Heart right ventricle (tissue), 16 donors: ENCODE measurements at places on chromosomes 5 and 9. TPM values are rescaled to one million over a fixed set of nuclear protein-coding genes. Genes with fewer than 3 reads are reported as not detected.

GIN1 gene
- 14.4 TPM for total RNA-seq

- H3K4me3 ChIP-seq: no peak overlapping the region
- peaks cover 3% of the 10 kb centered on the region for H3K4me1 ChIP-seq
- no peak overlapping the region for H3K27ac ChIP-seq
- no peak for DNase-seq
- H3K36me3 ChIP-seq: no peaks in the 10 kb centered on the region
- H3K27me3 ChIP-seq: no peaks in the 10 kb centered on the region
Observed at GRCh38 chr5:91146230-91146629, 236.9 kb downstream of the ARRDC3 start.

DNA sequence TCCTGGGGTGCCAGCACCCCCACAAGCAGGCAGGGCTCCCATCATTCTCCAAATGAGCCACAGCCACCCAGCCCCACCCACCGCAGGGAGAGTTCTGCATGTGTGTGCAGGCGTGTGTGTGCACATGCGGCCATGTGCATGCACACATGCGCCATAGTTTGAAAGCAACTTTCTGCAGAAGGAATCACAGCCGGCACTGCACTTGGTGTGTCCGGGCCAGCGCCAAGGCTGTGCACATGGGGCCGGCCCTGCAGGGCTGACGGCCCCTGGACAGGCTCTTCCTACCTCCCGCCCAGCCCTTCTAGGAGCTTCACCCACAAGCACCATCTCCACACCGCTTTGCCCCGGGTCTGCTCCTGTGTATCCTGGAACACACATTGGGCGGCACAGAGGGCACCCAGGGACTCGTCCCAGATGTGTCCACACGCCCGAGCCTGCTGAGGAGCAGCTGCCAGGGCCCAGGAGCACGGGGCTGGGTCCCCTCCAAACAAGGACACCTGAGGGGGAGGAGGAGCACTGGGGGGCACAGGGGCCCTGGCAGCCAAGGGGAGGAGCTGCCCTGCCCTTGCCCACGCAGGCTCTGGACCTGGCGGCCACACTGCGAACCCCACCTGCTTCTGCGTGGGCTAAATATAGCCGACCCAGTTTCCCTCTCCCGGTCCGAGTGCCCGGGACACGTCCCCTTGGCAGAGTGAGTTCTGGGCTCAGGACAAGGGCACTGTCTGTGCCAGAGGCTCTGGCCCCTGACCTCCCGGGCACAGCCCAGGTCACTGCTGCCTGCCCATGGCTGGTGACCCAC lies 19.1 kb downstream of the TPPP start:
- no peak overlapping the region for H3K4me3 ChIP-seq
- no peaks in the 10 kb centered on the region for H3K36me3 ChIP-seq
- H3K27ac ChIP-seq: peak overlapping the region; percentile 83

GRCh38 chr9:13083366-13083765 lies 196.1 kb downstream of the MPDZ start:
- H3K36me3 ChIP-seq: no peaks in the 10 kb centered on the region
- H3K4me1 ChIP-seq: no peaks in the 10 kb centered on the region
- no peaks in the 10 kb centered on the region for H3K27me3 ChIP-seq
- H3K4me3 ChIP-seq: no peak overlapping the region

DNA sequence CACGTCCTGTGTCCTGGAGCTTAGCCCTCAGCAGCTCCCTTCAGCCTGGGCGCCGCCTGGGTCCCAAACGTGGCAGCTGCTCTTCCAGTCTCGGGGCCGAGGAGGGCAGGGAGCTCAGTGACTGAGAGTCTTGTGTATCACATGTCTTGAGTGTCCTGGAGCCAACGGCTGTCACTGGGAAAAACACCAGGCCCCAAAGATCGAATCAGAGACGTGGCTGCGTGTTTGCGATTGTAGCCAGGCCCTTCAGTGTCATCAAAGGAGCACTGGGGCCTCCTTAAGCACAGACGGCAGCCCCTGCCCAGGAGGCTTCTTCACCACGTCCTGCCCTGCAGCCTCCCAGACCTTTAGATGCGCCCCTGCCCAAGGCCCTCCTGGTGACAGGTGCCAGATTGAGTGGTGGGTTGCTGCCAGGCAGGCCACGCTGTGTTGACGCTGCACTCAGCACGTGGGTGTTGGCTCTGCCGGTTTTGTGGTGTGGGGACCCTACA lies 5.7 kb upstream of the EXOC3 start:
- no peak overlapping the region for H3K27ac ChIP-seq
- H3K36me3 ChIP-seq: no peaks in the 10 kb centered on the region
- no peak overlapping the region for H3K4me3 ChIP-seq
- no peaks in the 10 kb centered on the region for H3K27me3 ChIP-seq
- H3K4me1 ChIP-seq: peaks cover 4% of the 10 kb centered on the region
- DNase-seq: peak; percentile 9

NTNG2 gene
- total RNA-seq: 6.2 TPM

DNA sequence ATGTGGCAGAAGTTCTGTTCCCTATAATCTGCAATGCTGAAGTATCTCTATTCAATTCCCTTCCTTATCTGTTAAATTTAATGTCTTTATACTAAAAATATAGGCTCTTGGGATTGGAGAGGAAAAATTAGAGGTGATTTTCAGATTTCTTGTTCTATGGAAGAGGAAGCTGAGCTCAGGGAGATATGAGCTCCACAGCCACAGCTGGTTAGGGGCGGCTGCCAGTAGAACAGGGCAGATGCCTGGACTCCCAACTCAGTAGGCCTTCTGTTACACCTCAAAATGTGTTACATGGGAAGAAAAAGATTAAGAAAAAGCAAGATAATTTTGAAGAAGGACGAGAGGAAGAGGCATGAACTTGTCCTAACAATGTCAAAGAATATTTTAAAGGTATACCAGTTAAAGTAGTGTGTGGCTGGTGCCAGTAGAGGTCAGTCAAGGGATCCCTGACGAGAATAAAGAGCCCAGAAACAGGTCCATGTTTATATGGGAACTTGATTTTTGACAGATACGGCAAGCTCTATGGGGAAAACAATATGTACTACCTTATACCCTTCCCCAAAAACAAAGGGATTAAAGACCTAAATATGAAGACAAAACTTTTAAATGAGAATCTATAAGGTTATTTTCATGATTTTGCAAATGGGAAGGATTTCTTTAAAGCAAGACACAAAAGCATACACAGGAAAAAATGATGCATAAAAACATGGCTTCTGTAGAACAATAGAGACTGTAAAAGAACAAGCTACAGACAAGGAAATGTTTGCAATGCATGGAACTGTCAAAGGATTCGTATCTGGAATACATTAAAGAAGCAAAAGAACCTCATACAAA lies 28.7 kb downstream of the DNAJC21 start:
- no peaks in the 10 kb centered on the region for H3K27me3 ChIP-seq
- no peak overlapping the region for H3K4me3 ChIP-seq
- H3K36me3 ChIP-seq: no peaks in the 10 kb centered on the region
- H3K4me1 ChIP-seq: no peaks in the 10 kb centered on the region
- no peak overlapping the region for H3K27ac ChIP-seq

- H3K36me3 ChIP-seq: no peaks in the 10 kb centered on the region
- no peak overlapping the region for H3K27ac ChIP-seq
- no peaks in the 10 kb centered on the region for H3K27me3 ChIP-seq
- no peak overlapping the region for H3K4me3 ChIP-seq
- DNase-seq: no peak
- H3K4me1 ChIP-seq: no peaks in the 10 kb centered on the region
Observed at GRCh38 chr9:78620764-78621163, 323.8 kb downstream of the PSAT1 start.

- no peaks in the 10 kb centered on the region for H3K27me3 ChIP-seq
- H3K4me3 ChIP-seq: no peak overlapping the region
- no peak for DNase-seq
- H3K4me1 ChIP-seq: peaks cover 23% of the 10 kb centered on the region
- H3K36me3 ChIP-seq: no peaks in the 10 kb centered on the region
- no peak overlapping the region for H3K27ac ChIP-seq
Observed at GRCh38 chr5:145976431-145977155, 40.2 kb downstream of the SH3RF2 start.

GRCh38 chr5:61313960-61314681 lies 17.9 kb upstream of the ZSWIM6 start:
- H3K27ac ChIP-seq: no peak overlapping the region
- H3K4me1 ChIP-seq: peaks cover 7% of the 10 kb centered on the region
- H3K4me3 ChIP-seq: no peak overlapping the region
- H3K36me3 ChIP-seq: no peaks in the 10 kb centered on the region
- no peak for DNase-seq
- no peaks in the 10 kb centered on the region for H3K27me3 ChIP-seq

DNA sequence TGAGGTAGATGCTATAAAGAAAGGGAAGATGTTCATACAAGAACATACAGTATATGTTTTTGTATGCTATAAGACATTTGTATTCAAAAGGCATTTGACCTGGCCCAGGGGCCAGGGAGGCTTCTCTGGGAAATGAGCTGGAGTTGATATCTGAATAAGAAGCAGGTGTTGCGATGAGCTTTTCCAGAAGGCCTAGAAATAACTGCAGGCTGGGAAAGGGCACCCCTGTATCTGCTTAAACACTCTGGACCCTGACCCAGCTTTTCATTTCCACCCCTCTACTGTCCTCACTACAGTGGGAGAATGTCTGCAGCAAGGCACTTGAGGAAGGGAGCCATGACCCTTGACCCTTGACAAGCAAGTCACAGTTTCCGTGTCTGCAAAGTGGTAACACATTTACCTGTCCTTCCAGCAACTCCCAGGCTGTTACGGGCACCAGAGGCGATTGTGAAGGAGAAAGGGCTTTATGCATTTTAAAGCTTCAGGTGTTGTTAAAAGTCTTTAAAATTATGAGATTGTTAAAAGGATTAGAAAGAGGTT lies 88.2 kb upstream of the PANK3 start:
- H3K27me3 ChIP-seq: no peaks in the 10 kb centered on the region
- no peaks in the 10 kb centered on the region for H3K36me3 ChIP-seq
- H3K27ac ChIP-seq: no peak overlapping the region
- H3K4me3 ChIP-seq: no peak overlapping the region
- no peaks in the 10 kb centered on the region for H3K4me1 ChIP-seq

GPR21 gene
- total RNA-seq: not detected

DNA sequence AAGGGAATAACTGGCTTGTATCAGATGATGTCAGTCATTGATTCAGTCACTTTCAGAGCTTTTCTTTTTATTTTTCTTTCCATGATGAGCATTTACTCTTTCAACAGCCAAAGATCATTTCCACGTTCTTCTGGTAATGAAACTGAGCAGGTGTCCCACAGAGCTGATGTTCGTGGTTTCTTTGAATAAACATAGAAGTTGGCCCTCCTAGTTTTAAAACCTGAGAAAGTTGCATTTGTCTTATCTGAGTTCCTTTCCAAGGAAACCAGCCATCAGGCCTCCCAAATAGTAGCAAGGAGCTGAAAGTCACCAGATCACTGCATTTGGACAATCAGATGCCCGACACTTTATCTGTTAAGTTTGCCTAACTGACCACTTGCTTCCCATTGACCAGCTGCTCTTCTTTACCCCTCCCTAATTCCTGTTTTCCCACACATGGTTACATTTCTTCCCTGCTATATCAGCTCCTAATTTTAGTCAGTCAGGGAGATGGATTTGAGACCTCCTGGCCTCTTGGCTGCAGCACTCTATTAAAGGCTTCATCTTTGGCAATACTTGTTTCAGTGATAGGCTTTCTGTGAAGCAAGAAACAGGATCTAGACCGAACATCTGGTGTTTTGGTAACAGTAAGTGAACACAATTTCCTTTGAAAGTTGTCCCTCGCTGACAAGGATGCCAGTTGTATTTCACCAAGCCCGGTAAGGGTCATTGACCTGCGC lies 420.8 kb downstream of the CHSY3 start:
- no peaks in the 10 kb centered on the region for H3K27me3 ChIP-seq
- no peak overlapping the region for H3K4me3 ChIP-seq
- H3K36me3 ChIP-seq: no peaks in the 10 kb centered on the region
- no peak for DNase-seq
- H3K27ac ChIP-seq: no peak overlapping the region
- H3K4me1 ChIP-seq: no peaks in the 10 kb centered on the region

GRCh38 chr5:32174011-32174870 lies at the start of gene GOLPH3:
Gene GOLPH3, minus strand, starts transcription at chr5:32174319. Its CDS starts 285 bp downstream, at chr5:32174034.
- DNase-seq: peak; percentile 96
- H3K27ac ChIP-seq: peak within 1 kb of the TSS; percentile 100
- H3K4me1 ChIP-seq: peaks cover 23% of the 10 kb centered on the region
- no peaks in the 10 kb centered on the region for H3K27me3 ChIP-seq
- no peaks in the 10 kb centered on the region for H3K36me3 ChIP-seq

DNA sequence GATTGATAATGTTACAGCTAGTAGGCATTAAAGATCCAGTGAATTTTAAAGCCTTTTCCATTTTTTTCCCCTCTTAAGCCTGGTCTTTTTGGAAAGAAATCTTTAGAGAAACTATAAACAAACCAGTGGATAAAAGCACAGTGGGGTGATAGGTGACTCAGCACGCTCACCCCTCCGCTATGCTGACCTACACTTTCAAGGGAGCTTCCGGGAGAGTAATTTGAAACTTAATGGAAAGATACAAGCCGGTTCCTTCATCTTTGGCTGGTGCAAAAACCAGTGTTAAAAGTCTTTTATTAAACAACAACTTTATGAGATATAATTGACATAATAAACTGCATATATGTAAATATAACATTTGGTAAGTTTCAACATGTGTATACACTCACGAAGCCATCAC lies 27.0 kb upstream of the ALDOB start:
- no peak overlapping the region for H3K4me3 ChIP-seq
- no peaks in the 10 kb centered on the region for H3K36me3 ChIP-seq
- H3K4me1 ChIP-seq: peaks cover 4% of the 10 kb centered on the region

ZNF346 gene
- 7.5 TPM for total RNA-seq

DNA sequence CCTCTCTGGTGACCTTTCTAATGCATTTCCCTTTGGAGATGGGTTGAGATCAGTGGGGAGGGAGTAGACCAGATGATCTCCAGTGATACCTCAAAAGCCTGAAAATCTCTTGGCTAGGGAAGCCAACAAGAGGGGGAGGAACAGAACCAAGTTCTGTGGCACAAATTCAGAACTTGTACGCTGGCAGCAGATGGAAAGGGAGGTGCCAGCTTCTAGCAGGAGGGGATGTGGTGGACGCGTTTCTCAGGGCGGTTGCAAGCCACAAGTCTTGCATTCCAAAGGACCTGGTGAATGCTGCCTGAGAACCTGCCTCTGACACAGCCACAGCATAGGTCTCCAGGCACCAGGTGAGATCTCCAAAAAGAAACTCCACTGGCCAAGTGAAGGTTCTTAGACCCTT lies 13.4 kb downstream of the SLIT3 start:
- peaks cover 2% of the 10 kb centered on the region for H3K4me1 ChIP-seq
- no peaks in the 10 kb centered on the region for H3K27me3 ChIP-seq
- H3K4me3 ChIP-seq: no peak overlapping the region
- H3K36me3 ChIP-seq: no peaks in the 10 kb centered on the region
- no peak overlapping the region for H3K27ac ChIP-seq

PCDHGA3 gene
- total RNA-seq: 10.0 TPM

GRCh38 chr9:19117039-19117716 lies 10.1 kb downstream of the PLIN2 start:
- H3K27ac ChIP-seq: peak overlapping the region; percentile 29
- H3K36me3 ChIP-seq: peaks cover 14% of the 10 kb centered on the region
- H3K4me1 ChIP-seq: peaks cover 4% of the 10 kb centered on the region
- H3K27me3 ChIP-seq: no peaks in the 10 kb centered on the region

- no peak for DNase-seq
- H3K4me3 ChIP-seq: no peak overlapping the region
- no peak overlapping the region for H3K27ac ChIP-seq
- H3K27me3 ChIP-seq: no peaks in the 10 kb centered on the region
Observed at GRCh38 chr9:122944960-122945888, 4.4 kb downstream of the RABGAP1 start.

SH3TC2 gene
- total RNA-seq: 0.97 TPM

PCDHGA1 gene
- total RNA-seq: 2.9 TPM
